Activated naive CD4-positive, alpha-beta T cell treated with anti-CD3 and anti-CD28 coated beads for 36 hours (primary cell): ENCODE measurements at places on chromosomes 12 and 14. TPM values are rescaled to one million over a fixed set of nuclear protein-coding genes. Genes with fewer than 3 reads are reported as not detected.

MYF6 gene
- total RNA-seq = not detected

GMFB gene
- total RNA-seq = 29.5 TPM

ACSS3 gene
- total RNA-seq = not detected

C12orf56 gene
- total RNA-seq = not detected

SLC10A1 gene
- not detected for total RNA-seq

ATP5F1B gene
- total RNA-seq = 854 TPM

TMEM63C gene
- 0.72 TPM for total RNA-seq

GRCh38 chr14:65301862-65302539 lies 110.5 kb upstream of the FUT8 start:
- DNase-seq = peak; percentile 33

DNA sequence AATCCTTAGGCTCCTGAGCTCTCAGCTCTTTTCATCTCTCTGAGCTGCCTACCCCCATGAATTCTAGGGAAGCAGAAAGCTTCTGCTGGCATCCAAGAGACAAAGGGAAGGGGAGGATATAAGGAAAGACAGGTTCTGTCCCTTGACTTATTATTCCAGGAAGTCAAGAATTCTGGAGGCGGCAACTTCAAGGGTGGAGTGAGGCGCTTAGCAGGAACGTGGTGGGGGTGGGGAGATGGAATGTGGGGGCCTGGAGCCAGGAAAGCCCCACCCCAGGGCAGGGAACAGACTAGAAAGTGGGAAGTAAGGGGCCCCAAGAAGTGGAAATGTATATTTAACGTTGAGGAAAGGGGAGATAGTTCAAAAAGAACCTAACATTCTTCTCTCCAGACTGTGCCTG lies 1.4 kb downstream of the CALCOCO1 start:
- DNase-seq = no peak

- no peak for DNase-seq
Observed at GRCh38 chr12:63958876-63959580, 114.5 kb downstream of the SRGAP1 start.

- DNase-seq = no peak
Observed at GRCh38 chr14:51424041-51424440, 184.0 kb downstream of the TMX1 start.

DNA sequence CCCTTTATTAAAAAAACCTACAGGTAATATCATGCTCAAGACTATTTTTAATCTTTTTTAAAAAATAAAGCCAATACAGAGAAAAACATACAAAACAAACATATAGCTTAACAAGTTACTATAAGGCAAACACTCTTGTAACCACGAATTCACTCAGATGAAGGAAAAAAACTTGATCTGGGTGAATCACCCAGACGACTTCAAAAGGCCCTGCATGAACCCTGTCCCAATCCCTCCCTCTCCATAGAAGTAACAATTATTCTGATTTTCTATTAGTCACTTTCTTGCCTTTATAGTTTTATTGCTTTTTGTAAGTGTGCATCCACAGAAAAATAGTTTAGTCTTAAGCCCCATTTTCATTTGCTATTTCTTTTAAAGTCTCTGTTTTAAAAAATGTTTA lies 72.6 kb downstream of the LRP6 start:
- no peak for DNase-seq

DNA sequence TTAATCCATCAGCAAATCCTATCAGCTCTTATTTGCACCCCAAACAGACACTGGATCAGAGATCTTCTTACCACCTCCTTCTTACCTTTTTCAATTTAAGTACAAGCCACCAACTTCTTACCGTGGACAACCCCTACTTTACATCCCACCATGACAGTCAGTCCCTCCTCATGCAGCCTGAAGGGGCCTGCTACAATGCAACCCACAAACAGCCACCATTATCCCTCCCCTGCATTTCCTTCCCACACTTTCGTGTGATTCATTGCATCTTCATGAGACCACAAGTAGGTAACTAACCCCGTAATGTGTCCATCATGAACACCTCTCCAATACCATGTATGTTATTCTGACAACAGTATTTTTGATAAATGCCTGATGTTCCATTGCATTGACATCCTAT lies 108.6 kb downstream of the BCL11B start:
- DNase-seq = no peak

- no peak for DNase-seq
Observed at GRCh38 chr14:73760598-73761586, 46.7 kb upstream of the PNMA1 start.
